Activated T-cell treated with anti-CD3 and anti-CD28 coated beads, Interleukin-2, amount 50 U/mL, for 1 hour (primary cell): ENCODE measurements at places on chromosomes 7 and 10.

DNA sequence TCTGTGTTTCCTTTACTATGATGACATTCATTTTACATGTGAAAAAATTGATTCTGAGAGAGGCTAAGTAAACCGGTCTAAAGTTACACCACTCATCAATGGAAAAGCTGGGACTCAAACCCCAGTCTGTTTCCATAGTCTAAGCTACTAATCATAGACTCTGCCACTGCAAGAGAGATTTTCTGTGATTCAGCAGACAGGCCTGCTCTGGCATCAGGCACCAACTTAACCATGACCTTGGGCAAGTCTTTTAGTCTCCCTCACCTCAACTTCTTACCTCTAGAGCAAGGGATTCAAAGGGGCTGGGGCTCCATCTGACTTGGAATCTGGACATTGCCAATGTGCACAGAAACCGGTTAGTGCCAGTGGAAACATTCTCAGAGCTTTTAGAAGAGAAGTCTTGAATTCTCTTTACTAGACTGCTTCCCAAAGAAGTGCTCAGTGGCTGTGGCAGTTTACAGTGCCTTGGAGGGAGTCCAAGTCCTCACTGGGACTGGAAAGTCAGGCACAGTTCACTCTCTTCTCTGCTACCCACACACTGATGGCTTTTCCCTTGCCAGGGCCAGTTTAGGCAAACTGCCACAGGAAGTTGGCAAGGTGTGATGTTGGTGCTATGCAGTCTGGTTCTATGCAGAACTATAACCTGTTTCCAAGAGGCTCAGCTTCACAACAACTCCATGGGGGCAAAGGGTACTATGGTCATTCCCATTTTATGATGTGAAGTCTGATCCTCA lies 4.5 kb upstream of the BLNK start:
- DNase-seq = no peak

DNA sequence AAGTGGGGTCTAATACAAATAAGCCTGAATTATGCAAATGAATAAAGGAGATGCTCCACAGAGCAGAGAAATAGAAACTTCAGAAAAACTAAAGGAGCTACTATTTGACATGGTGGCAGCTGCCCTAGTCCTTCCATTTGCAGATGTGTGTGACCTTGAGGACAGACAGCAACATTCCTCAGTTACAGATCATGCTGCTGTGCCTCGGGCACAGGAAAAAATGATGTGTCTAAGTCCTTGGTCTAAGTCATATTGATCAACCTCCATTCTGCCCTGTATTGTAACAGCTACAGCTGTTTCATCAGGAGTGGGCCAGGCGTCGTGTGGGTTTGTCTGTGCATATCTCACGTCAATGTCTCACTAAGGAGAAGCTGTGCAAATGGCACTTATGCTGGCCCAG lies 710.4 kb downstream of the TNS3 start:
- no peak for DNase-seq

GRCh38 chr7:95097291-95097690 lies 189.9 kb downstream of the PPP1R9A start:
- no peak for DNase-seq

- DNase-seq = no peak
Observed at GRCh38 chr7:105246256-105246655, 142.5 kb downstream of the SRPK2 start.

DNA sequence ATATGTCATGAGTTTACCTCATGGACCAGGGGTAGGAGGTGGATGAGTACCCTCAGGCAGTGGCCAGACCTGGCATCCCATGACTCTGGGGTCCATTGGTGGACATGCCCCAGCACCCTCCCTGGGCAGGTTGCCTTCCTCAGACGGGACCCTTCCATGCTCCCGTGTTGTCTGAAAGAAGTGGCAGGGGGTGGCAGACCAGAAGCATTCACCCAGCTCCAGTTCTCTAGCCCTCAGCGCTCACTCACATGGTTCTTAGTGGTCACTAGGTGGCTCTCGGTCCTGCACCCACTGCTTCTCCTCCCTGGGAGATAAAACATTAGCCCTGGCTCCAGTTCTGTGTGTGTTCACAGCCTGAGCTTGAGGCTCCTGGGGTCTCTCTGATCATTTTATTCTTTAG lies 6.0 kb downstream of the RBP3 start:
- no peak for DNase-seq
